ENCODE measurements at places on chromosomes 4 and X.
A peak's percentile ranks its signal among the peaks of the same experiment; 100 is the strongest.

DNA sequence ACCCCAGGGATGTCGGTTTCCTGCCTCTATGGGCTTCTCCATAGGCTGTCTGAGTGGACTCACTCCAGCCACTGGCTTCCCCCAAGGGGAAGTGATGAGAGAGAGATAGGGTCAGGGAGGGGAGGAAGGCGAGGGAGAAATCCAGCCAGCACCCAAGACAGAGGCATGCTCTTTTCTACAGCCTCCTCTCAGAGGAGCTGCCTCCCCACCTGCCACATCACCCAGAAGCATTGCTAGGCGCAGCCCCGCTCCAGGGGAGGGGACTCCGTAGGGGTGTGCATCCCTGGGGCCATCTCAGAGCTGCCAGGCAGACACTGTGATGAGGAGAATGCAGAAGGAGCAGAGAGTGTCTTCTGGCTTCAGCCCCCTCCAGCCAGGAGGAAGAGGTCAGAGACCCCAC lies 109.5 kb upstream of the NKX1-1 start:
- no peak for DNase-seq

DNA sequence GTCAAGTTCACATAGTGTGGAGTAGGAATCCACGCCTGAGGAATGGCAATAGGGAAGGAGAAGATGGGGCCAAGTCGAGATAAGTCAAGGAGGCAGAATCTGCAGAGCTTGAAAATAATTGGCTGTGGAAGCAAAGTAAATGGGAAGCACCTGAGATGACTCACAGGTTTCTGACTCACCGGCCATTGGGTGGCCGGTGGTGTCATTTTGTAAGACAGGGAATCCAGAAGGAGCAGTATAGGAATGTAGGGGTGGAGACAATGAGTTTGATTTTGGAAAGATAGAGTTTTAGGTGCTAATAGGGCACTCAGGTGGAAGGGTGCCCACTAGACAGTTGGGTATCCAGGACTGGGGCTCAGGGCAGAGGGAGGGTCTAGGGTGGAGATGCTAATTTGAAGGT lies 201.0 kb upstream of the MAMLD1 start:
- no peak for DNase-seq

DNA sequence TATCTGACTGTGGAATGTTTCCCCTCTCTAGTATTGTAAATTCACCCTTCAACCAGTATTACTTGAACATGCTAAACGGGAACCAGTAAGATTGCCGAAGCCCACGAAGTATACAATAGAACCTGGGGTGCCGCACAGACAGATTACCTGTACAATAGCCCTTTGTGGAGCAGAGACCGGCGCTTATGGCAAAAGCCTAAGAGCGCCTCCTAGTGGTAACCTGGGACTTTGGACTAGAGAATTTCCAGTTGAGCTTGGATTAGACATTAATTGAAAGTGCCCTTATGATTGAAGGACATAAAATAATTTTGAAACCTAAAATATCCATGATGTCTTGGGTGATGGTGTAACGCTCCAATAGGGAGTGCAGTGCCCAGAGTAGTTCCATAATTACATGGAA lies 14.1 kb downstream of the ZNF157 start:
- peak; percentile 33 for DNase-seq

DNA sequence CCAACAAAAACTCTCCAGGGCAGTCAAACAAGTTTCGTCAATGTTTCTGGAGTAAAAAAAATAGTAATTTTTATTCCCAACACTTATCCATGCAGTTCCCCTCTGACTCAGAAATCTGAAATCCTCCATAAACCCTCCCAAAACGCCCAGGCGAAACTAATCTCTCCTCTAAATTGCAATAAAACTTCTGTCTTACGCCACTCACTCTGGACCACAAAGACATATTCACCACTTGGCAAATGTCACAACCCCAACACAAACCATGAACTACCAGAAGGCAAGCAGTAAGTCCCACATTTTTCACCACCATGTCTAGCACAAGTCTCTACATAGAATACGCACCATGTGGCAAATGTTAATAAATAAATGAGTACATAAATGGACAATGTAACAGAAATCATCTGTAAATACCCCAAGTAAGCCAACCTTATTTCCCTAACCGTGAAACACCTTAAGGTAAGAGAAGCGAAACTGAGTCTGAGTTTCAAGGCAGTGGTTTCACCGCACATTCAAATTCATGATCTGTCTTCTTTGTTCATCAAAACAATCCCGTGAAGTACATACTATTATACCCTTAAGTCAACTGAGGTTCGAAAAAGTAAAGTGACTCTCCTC lies 1.6 kb downstream of the PAPSS1 start:
- DNase-seq, result no peak

DNA sequence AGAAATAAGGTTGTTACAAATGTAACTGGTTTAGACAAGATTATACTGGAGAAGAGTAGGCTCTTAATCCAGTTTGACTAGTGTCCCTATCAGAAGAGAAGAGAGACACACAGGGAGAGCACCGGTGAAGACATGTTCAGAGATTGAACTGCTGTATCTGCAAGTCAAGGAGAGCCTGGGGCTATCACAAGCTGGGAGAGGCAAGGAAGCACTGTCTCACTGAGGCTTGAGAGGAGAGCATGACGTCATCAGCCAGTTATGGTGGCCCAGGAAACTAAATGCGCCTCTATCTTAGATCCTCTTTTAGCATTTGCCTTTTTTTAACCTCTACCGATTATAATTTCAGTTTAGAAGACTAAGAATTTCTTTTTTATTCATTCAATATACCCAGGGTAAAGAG lies 583.4 kb downstream of the TRAM1L1 start:
- DNase-seq, result no peak
